ENCODE measurements at places on chromosomes 1 and 21.

DNA sequence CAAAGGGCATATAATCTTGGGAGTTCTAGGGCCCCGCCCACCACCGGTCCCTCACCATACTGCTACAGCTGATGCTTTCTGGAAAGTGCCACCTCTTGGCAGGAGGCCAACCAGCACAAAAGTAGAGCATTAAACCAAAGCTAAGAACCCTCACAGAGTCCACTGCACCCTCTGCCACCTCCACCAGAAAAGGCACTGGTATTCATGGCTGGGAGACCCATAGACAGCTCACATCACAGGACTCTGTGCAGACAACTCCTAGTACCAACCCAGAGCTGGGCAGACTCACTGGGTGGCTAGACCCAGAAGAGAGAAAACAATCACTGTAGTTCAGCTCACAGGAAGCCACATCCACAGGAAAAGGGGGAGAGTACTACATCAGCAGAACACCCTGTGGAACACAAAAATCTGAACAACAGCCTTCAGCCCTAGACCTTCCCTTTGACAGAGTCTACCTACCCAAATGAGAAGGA is 10.8 kb downstream of the THEM4 start:
- no peak for DNase-seq

DNA sequence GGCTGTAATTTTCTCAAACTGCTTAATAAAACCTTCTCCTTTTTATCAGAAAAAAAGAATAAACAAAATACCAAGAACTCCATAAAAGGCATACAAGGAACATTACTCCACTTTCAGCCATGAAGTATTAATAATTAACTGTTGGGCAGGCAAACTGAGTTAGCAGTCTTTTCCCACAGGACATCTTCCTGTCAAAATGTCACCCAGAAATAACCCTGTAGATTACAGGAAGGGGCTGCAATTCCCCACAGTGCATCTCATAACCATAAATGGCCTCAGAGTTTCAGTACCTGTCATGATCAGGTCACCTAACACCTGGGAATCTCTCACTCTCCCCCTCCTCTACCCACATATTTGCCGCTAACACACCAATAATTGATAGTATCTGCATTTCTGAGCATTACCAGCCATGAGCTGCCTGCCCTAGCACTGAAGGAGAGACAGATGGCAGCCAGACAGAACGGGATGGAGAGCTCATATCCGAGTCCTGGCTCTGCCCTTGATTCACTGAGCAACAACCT is 475.0 kb downstream of the SMYD3 start:
- no peak for DNase-seq

DNA sequence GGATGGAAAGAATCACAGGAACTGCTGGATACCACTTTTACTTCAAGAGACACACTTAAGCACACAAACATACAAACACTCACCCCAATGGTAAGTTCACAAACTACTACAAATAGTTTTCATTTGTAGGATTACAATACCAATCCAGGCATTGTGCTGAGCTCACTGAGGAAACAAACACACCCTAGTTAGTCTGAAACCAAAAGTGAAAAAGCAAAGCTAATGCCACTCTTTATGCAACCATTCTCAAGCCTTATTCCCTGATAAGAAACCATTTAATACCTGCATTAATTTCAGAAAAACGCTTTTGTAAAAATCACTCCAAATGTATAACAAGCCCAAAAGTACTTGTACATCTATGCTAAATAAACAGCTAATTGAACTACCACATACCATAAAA is 38.3 kb downstream of the RNF115 start:
- no peak for DNase-seq

DNA sequence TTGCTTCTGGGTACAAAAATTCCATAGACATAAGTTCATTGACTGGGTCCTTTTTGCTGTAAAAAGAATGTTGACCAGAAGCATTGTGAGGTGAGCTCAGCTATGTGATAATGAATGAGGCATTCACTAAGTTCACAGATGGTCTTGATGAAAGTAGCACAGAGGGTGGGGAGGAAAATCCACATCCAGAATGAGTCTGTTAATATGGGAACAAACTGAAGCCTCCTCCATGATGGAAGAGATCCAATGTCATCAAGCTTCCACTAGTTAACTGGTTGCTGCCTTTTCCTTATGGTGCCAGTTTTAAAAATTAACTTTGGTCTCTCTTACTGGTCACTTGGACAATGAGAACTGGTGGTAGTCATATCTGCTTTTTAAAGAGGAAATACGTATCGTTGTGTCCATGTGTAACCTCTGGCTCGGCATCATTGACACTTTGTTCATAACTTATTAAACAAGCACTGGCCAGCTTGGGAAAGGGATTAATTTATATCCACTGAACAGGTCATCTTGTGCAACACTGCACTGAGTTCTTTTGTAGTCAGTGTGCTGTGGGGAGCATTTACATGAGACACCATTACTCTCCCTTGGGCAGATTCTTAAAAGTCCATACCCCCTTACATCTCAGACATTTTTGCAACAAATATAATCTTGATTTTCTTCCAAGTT is 88.6 kb downstream of the ADAMTS1 start:
- no peak for DNase-seq

GRCh38 chr1:150609732-150610131 is 19.7 kb downstream of the ENSA start:
- no peak for DNase-seq

- no peak for DNase-seq
Measured at GRCh38 chr1:8595941-8596340, 221.5 kb downstream of the RERE start.

DNA sequence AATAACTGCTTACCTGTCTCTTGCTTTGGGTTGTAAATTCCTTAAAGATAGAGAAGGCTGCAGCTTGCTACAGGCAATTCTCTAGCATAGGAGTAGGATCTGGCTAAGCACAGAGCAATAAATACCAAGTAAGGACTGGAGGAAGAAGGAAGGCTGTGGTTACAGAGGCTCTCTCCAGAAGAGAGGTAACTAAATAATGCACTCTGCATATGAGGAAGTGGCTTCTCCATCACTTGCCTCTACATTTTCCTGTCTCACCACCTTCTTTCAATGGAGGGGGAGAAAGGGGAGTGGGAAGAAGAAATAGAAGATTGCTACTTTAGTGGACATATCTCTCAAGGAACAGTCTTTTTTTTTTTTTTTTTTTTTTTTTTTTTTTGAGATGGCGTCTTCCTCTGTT is 60.9 kb upstream of the LAX1 start:
- DNase-seq = no peak

DNA sequence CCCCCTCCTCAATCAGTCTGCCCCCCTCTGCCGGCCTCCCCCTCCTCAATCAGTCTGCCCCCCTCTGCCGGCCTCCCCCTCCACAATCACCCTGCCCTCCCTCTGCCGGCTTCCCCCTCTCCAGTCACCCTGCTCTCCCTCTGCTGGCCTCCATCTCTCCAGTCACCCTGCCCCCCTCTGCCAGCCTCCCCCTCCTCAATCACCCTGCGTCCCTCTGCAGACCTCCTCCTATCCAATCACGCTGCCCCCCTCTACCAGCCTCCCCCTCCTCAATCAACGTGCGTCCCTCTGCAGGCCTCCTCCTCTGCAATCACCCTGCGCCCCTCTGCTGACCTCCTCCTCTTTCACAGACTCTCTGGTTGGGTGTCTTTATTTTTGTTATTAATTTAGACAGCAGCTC is 11.5 kb upstream of the C1orf198 start:
- DNase-seq = no peak

DNA sequence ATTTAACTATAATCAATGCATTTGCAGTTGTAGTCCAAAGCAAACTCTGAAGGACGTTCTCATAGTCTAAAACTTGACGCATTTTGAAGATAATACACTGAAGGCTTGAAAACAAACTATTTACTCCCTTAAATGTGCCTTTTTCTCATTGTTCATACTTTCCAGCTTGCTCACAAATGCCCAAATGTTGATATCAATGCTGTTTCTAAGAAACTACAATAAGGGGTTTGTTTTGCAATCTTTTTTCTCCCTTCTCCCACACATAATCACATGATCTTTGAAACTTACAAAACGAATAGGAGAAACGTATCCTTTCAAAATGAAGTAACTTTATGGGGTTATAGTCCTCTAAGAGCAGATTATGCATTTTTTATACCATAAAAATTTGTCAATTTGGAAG is 508.7 kb downstream of the DPYD start:
- no peak for DNase-seq

GRCh38 chr1:40773748-40774265 is 9.8 kb upstream of the KCNQ4 start:
- no peak for DNase-seq

- no peak for DNase-seq
Measured at GRCh38 chr1:204449678-204450280, 38.2 kb upstream of the PPP1R15B start.

GRCh38 chr1:168767894-168768584 is 39.0 kb upstream of the DPT start:
- peak; percentile 49 for DNase-seq

GRCh38 chr1:214224611-214225354 is 56.2 kb upstream of the SMYD2 start:
- DNase-seq = no peak

GRCh38 chr1:83889707-83890106 is 109.2 kb downstream of the TTLL7 start:
- no peak for DNase-seq

- no peak for DNase-seq
Measured at GRCh38 chr1:161046605-161047228, 940 bp upstream of the USF1 start.

DNA sequence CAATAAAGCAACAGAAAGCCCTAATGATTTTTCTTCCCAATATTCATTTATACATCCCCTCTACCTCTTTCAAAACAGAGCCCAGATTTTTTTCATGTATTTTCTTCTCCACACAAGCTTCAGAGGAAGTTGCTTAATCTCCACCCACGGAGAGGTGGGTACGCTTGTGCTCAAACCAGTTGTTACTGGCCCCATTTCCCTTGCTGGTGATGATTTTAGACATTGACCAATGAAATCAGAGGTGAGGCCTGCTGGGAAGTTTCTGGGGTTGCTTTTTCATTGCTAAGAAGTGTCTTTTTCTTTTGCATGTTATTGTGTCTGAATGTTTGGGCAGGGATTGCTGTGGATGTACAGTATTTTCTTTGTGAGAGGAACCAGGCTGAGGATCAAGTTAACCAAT is 448.1 kb upstream of the B3GALT2 start:
- no peak for DNase-seq

GRCh38 chr1:182709225-182709764 is 24.9 kb upstream of the RGS8 start:
- DNase-seq = no peak

DNA sequence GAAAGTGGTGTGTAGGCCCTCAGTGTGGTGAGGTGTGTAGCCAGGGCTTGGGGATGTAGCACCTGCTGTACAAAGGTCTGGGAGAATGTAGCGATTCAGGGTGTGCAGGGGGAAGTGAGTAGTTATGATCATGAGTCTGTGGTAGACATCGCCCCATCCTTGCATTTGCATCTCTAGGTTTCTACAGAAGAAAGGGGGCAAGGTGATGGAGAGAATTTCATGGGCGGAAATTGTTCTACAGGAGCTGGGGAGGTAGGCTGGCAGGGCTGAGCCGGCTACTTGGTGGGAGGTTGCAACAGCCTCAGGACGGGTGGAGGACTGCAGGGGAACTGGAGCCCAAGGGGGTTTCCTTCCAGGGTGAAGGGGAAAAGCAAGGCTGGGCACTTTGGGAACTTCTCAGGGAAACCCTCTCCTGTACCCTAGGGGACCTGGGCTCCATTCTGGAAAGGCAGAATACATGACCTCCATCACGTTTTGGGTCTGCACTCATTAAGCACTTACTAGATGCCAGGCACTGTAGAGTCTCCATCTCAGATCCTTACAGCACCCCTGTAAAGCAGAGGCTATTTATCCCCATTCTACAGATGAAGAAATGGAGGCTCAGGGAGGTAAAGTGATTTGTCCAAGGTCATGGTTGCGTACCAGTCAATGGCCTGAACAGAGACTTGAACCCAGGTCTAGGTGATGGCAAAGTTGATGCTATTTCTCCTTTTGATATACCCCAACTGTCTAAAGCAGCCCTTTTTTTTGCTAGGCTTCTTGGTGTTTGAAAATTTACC is 14.5 kb upstream of the TNFRSF1B start:
- DNase-seq = no peak

DNA sequence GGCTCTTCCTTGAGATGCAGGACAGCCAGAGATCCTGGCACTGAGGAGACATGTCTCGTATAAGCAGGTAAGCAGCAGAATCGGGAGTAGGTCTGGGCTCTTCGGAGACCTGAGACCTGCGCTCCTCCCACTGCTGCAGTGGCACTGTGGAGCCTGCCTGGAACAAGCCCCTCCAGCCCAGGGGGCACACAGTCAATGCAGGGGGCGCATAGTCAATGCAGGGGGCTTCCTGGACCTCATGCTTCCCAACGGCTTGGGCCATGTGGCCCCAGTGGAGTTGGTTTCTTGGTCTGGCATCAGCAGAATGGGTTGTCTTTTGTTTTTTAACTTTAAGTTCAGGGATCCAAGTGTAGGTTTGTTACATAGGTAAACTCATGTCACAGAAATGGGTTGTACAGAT is 27.9 kb upstream of the EPHA8 start:
- DNase-seq = no peak

- DNase-seq = no peak
Measured at GRCh38 chr1:108034396-108034795, 69.4 kb upstream of the VAV3 start.

DNA sequence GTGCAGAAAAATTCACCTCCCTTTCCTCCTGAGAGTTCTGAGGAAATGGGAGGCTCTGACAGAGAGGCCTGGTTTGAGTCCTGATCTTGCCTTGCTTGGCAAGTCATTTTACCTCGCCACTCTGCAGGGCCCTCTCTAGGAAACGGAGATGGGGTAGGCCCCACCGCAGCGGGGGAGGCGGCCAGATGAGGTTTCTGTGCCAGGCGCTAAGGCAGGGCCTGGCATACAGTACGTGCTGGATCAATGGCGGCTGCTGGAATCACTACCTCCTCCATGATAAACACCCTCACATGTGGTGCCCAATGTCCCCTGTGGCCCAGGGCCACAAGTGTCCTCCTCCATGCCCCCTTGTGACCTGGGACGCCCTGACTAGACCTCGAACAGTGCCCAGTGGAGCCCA is 499 bp upstream of the PLEKHG5 start:
- DNase-seq = no peak

GRCh38 chr1:89518221-89518631 is 6.4 kb upstream of the LRRC8B start:
- DNase-seq = no peak

DNA sequence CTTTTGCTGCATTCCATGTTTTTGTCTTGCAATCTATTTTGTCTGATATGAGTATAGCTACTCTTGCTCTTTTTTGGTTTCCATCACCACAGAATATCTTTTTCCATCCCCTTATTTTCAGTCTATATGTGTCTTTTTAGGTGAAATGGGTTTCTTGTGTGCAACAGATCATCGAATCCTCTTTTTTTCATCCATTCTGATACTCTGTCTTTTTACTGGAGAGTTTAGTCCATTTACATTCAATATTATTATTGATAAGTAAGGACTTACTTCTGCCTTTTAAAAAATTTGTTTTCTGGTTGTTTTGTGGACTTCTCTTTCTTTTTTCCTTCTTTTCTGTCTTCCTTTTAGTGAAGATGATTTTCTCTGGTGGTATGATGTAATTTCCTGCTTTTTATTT is 64.6 kb upstream of the CD55 start:
- DNase-seq = no peak

GRCh38 chr21:14592296-14593000 is 46.3 kb upstream of the SAMSN1 start:
- DNase-seq = no peak
